GM04503 (cell line): ENCODE measurements at places on chromosomes 1 and 21.

- no peak for DNase-seq
These were observed 408.0 kb downstream of the MATN1 start for GRCh38 chr1:30315185-30315960.

DNA sequence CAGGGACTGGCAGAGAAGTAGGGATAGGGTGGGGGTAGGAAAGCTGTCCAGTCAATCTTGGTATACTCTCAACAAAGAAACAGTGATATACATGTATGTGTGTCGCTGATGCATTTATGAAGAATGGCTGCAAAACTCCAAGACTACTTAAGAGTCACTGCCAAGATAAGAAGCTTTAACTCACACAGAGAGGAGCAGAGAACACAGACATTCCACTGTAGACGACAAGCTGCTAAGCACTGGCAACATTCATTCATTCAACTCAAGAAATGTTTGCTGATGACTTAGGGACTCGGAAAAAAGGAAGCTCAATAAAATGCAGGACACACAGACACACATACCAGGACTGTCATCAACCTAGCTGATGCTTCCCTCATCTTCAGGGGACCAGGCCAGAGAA lies 5.5 kb downstream of the CTNNBIP1 start:
- no peak for DNase-seq

- DNase-seq, result no peak
These were observed 6.0 kb downstream of the TEX35 start for GRCh38 chr1:178518894-178519293.

DNA sequence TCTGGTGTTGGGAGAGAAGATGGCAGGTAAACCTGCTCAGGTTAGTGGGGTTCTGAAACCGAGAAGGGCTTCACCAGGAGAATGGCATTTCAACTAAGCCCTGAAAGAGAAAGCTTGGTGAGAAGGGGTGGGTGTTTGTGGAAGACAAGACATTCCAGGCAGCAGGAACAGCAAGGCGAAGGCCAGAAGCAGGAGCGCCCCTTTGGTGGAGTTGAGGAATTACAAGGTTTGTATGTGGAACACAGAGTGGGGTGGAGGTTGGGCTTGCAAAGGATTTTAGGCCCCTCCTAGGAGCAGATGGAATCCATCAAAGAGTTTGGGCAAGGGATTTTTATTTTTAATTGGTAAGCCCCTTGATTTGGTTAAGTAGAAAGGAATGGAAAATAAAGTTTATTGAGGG lies 24.8 kb upstream of the ELOA start:
- DNase-seq, result no peak

DNA sequence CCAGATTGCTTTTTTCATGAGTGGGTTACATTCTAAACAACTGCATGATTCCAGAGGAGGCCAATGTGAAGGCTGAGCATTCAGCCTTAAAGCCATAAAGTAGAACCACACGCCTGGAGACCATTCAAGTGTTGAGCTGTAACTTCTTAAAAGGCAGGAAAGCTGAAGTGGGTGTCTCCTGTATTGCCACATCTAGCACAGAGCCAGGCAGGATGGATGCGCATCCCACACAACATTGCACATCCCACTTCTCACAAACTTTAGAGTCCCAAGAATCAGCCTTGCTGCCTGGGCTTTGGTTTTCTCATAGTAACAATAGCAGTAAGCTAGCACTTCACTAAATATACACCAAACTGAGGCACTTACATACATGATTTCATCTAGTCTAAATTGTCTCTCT lies 151.7 kb downstream of the DAB1 start:
- no peak for DNase-seq

DNA sequence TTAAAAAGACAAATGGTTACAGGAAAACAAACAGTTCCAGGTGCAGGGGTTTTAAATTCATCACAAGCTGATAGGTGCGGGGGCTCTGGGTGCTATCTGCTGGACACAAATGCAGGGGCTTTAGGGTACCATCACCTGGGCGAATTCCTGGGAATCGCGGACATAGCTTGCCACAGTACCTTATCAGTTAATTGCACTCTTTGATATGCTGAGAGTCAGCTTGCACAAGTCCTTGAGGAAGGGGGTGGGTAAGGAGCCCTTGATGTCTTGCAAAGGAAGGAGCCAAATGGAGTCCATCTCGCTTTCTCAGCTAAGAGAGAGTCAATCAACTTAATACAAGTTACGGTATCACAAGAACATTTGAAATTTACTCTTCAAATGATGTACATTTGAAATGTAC lies 25.4 kb upstream of the TMEM54 start:
- DNase-seq, result no peak

DNA sequence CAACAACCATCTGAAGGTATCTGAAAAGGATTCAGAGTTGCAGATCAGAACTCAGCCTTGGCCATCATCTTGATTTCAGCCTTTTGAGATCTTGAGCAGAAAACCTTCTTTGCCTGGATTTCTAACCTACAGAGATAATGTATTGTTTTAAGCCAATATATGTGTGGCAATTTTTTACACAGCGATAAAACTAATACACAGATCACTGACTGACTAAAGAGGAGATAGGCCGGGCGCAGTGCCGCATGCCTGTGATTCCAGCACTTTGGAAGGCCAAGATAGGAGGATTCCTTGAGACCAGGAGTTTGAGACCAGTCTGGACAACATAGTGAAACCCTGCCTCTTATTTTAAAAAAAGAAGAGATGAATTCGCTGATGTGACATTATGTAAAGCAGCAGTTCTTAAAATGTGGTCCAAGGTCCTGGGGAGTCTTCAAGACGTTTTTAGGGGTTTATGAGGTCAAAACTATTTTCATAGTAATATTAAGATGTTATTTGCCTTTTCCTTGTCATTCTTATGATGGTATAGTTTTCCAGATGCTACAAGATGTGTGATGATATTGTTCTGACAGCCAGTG lies 50.1 kb upstream of the CNN3 start:
- no peak for DNase-seq

DNA sequence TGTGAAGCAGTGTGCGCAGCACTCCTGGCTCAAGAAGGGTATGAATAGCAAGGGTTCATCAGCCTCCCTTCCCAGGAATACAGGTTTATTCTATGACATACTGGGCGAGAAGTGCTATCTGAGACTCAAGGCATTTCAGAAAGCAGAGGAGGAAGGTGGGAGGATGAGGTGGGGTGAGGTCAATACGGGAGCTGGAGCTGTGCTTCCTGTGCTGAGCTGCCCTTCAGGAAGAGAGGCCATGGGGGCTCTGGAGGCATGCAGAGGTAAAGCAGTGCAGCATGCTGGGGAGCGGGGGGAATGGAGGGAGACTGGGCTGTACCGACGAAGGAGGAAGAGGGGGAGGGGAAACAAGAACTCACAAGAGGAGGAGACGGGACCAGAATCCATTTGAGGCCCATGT lies 717.6 kb downstream of the PTPRU start:
- DNase-seq, result no peak

DNA sequence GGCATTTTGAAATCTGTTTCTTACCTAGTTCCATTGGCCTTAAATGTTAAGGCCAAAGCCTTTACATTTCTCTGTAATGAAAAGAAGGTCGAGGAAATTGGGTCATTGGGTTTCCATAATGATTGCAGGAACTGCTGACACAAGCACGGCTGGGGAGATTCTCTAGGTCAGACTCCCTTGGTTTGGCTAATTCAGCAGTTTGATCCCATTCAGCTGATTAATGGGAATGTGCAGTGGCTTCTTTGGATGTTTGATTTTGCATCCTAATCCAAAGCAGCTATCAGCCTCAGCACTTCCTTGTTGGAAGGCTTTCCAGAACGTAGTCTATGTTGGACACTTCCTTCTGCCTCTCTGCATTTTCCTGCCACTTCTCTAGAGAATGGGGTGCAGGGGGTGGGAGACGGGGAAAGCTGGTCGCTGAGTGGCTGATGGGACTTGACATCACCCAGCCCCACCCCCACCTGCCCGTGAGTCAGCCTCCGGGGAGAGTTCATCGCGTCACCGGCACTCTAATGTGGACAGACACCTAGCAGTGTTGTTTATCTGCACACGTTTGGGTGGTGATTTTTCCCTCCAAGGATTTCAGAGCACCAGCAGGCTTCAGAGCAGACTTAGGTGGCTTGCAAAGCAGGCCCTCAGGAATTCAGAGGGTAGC lies 5.4 kb downstream of the PSEN2 start:
- DNase-seq, result no peak

GRCh38 chr1:112232848-112233247 lies 163.2 kb upstream of the CTTNBP2NL start:
- no peak for DNase-seq

DNA sequence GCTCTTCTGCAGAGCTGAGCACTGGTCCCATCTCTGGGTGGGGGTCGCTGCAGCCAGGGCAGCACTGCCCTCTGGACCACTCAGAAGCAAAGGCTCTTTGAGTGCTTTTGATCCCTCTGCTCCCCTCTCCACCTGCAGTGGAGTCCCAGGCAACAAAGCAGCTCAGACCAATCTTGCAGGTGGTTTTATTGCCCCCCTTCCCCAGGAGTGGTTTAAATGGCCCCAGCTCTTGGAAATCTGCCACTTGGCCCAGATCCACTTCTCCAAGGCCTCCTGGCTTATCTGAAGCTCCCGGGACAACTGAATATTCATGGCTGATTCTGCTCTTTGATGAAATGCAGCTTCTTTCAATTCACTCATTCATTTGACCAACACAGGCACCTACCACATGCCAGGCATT lies 2.7 kb downstream of the STUM start:
- no peak for DNase-seq

DNA sequence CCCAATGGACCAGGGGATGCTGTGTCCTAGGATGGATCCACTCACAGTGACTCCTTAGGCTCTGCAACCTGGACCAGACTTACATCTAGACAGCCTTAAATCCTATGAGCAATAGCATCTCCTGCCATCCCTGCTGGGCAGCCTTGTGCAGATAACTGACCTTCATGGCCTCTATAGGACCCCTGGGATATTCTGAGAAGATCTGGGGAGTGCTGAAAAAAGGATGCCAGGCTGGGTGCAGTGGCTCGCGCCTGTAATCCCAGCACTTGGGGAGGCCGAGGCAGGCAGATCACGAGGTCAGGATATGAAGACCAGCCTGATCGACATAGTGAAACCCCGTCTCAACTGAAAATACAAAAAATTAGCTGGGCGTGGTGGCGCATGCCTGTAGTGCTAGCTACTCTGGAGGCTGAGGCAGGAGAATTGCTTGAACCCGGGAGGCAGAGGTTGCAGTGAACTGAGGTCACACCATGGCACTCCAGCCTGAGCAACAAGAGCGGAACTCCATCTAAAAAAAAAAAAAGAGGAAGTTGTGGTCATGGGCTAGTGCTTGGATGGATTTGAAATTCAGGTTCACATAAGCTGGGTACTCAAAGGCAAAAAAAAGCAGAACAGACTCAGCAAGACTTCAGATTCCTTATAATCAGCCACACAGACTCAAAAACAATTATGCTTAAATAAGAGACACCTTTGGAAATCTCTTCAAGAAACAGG lies 10.9 kb upstream of the SH2D1B start:
- DNase-seq, result no peak

DNA sequence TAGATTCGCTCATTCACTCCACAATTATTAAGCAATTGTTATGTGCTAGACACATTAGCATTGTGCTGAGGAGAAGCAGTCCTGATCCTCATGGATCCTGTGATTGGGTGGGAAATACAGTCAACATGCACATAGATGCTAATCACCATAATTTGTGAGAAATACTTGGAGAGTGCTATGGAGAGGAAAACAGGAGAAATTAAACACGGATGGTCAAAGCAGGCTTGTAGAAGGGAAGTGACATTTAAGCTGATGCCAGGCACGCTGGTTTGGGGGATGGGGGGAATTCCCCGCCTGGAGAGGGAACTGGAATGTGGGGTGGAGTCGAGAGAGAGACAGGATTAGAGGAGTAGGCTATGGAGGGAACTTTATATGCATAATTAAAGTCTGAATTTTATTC lies 52.2 kb upstream of the L1TD1 start:
- DNase-seq, result no peak

- DNase-seq, result no peak
These were observed 81.0 kb downstream of the PAX7 start for GRCh38 chr1:18711536-18712251.

DNA sequence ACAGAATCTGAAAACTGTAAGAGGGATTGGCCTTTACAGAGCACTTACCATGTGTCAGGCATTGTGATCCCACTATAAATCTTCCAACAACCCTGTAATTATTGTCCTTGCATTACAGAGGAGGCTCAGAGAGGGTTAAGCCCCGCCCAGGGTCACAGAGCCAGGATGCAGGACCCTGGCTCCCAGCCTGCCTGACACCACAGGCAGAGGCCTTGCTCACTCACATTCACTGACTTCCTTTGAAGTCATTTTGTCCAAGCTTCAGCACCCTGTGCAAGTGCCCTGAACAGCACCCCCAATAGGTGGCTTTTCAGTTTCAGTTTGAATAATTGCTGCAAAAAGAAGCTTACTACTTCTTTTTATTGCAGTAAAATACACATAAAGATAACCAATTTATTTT lies 256.8 kb upstream of the NFIA start:
- DNase-seq, result no peak

DNA sequence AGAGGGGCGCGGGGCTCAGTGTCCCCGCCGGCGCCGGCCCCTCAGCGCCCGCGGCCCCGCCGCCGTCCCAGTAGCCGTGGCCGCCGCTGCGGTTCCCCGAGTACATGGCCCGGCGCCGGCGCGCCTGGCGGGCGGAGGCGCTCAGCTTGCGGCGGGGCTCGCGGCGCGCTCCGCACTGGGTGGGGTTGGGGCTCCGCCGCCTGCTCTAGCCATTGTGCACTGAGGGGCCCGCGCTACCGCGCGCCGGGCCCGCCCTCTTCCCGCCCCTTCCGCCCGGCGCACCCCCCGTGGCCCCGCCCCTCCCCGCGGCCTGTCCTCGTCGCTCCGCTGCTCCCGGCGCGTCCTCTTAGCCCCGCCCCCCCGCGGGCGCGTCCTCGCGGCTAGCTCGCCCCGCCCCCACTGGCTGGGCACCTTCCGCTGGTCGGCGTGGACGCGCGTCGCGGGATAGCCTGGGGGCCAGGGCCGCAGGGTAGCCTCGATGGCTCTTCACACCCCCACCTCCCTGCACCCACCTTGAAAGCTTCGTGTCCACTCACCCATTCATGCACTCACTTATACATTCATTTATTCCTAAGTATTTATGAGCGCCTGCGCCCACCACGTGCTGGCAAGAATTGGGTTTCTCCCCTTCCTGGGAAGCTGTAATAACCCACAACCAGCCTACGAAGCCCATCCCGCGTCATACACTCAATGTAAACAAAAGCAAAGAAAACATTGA lies at the start of the genes CHML and OPN3:
TSS of gene CHML (minus strand) at position 221 of the 718 bp plus-strand sequence. CDS start 4,603 bp downstream, outside the sequence.
TSS of gene OPN3 (minus strand) at position 221 of the 718 bp plus-strand sequence. CDS start at position 106, 115 bp downstream.
- DNase-seq, result no peak

DNA sequence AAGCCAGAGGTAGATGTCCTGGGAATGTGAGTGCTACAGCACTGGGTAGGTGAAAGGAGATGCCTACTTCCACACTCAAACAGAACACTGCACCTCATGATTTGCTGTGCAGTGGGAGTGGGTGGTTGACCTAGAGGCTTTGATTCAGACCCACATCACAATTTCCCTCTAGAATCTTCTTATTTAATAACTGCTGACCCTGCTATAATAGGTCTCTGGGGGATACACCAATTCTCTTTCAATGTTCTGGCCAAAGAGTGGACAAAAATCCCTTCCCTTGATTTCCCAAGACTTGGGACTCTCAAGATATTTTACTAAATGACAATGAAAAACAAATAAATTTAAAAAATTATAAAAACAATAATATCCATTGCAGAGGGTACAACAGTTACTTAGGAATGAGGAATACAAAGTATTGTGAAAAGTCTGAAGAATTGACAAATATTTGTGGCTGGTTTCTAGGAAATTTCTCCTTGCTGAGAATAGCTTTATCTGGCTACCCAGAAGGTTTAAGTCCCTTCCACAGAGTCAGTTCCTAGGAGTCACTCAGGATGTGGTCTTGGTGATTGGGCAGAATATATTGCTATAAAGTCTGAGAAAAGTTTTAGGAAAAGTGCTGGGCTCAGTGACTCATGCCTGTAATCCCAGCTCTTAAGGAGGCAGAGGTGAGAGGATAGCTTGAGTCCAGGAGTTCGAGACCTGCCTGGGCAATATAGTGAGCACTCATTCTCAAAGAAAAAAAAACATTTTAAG lies 2.4 kb upstream of the FCGR2A start:
- no peak for DNase-seq
